ENCODE measurements at places on chromosomes 3 and 15. TPM values are rescaled to one million over a fixed set of nuclear protein-coding genes. Genes with fewer than 3 reads are reported as not detected.

- no peaks in the 10 kb centered on the region for H3K36me3 ChIP-seq
- no peak for DNase-seq
- peaks cover 2% of the 10 kb centered on the region for H3K27me3 ChIP-seq
Measured at GRCh38 chr15:51243774-51244173, 94.6 kb downstream of the CYP19A1 start.

DNA sequence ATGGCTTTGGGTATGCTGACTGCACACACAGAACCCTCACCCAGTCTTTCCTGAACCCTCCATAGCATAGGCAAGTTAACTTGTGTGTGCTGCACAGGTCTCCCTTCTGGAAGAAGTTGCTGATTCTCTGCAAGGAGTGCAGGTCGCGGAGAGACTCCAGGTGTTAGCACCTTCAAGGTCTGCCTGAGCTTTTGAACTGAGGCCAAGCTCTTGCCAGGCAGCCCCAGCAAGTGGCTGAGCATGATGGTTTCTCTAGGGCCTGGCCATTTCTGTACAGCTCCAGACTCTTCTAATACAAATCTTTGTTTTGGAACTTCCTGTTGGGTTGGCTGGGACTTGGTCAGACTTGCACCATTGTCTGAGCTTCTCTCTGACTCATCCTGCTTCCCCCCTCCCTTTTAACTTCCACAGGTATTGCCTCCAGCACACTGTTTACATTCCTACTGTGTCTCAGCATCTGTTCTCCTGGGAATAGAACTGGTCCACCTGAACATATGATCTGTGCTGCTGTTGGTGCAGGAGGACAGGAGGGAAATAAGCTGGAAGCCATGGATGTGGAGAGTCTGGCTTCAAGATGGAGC, 53.3 kb downstream of the KY start:
- no peak overlapping the region for H3K27ac ChIP-seq
- H3K27me3 ChIP-seq, result peaks cover 4% of the 10 kb centered on the region
- no peak for DNase-seq
- H3K4me1 ChIP-seq, result peaks cover 7% of the 10 kb centered on the region
- no peak overlapping the region for H3K4me3 ChIP-seq

GRCh38 chr3:133944641-133945380, 49.1 kb upstream of the RAB6B start:
- H3K4me1 ChIP-seq, result peaks cover 12% of the 10 kb centered on the region
- peaks cover 8% of the 10 kb centered on the region for H3K27me3 ChIP-seq
- H3K4me3 ChIP-seq, result no peak overlapping the region
- H3K36me3 ChIP-seq, result no peaks in the 10 kb centered on the region
- DNase-seq, result no peak

DNA sequence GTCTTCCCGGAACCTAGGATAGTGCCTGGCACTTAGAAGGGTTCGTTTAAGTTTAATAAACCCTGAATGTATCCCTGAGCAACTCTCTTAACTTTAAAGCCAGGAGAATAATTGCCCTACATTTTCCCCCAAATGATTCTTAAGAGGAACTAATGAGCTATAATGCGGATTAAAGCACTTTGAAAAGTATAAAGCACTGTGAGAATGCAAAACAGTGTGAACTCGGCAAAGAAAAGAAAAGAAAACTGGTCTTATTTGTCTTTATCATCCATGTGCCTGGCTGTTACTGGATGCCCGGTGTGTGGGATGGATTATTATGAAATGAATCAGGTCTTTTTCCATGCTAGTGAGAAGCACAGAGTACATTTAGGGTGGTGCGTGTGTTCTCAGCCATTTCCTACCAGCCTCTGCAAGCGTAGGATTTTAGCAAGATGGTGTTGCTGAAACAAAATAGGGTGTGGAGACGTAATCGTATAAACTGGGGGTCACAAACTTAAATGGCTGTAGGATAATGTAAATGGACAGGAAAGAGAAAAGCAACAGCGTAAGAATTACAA, 983 bp downstream of the KBTBD12 start:
- no peak for DNase-seq
- H3K4me1 ChIP-seq, result no peaks in the 10 kb centered on the region
- no peaks in the 10 kb centered on the region for H3K36me3 ChIP-seq
- H3K27ac ChIP-seq, result no peak overlapping the region
- peaks cover 25% of the 10 kb centered on the region for H3K27me3 ChIP-seq

- peaks cover 35% of the 10 kb centered on the region for H3K4me1 ChIP-seq
- H3K27ac ChIP-seq, result peak overlapping the region; percentile 100
- H3K27me3 ChIP-seq, result no peaks in the 10 kb centered on the region
- peak; percentile 95 for DNase-seq
- H3K36me3 ChIP-seq, result peaks cover 34% of the 10 kb centered on the region
- peak overlapping the region; percentile 97 for H3K4me3 ChIP-seq
Measured at GRCh38 chr3:14947886-14948608, 664 bp downstream of the NR2C2 start.

- H3K4me1 ChIP-seq, result no peaks in the 10 kb centered on the region
- no peaks in the 10 kb centered on the region for H3K27me3 ChIP-seq
- H3K4me3 ChIP-seq, result no peak overlapping the region
Measured at GRCh38 chr3:117063930-117064329, 354.4 kb downstream of the TUSC7 start.

DNA sequence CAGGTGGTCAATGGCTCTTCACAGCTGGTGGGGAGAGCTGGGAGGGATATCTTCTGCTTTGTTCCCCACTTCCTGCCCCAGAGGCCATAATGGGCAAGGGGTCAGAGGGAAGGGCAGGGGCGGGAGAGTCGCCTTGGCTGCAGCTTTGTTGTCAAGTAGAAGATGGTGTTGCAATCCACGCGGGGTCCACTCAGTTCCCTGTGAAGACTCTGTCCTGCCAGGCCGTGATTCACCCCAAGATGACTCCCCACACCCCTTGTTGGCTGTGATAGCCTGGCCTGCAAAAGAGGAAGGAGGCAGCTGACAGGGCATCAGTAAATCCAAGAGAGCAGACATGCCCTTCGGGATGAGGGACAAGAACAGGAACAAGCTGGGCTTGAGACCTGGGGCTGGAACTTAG, 6.9 kb downstream of the GALNT15 start:
- peaks cover 9% of the 10 kb centered on the region for H3K27me3 ChIP-seq
- DNase-seq, result no peak
- no peak overlapping the region for H3K27ac ChIP-seq
- no peaks in the 10 kb centered on the region for H3K36me3 ChIP-seq
- no peak overlapping the region for H3K4me3 ChIP-seq

DNA sequence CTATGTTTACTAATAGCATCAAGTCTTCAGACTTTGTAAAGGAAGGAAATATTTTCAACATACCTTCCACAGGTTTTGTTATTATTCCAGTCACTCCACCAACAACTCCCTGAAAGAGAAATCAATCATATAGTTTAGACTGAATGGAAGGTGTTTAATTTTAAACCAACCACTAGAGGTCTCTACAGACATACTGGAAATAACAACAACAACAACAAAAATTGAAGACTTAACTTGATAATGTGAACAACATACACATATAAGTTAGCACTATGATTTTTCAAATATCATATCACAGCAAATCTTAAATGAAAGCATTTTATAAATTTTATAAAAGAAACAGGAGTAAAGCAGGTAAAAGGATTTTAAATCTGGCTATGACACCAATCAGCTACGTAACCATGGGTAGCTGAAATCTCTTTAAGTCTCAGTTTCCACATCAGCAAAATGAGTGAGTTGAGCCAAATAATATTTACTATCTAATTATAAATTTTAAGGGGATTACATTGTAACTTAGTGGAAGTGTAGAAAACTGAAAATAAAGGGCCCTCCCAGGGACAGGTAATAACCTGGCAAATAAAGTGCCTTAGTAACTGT, 188.2 kb downstream of the VPS13C start:
- H3K27ac ChIP-seq, result no peak overlapping the region
- H3K4me1 ChIP-seq, result no peaks in the 10 kb centered on the region
- no peaks in the 10 kb centered on the region for H3K27me3 ChIP-seq
- DNase-seq, result no peak

DNA sequence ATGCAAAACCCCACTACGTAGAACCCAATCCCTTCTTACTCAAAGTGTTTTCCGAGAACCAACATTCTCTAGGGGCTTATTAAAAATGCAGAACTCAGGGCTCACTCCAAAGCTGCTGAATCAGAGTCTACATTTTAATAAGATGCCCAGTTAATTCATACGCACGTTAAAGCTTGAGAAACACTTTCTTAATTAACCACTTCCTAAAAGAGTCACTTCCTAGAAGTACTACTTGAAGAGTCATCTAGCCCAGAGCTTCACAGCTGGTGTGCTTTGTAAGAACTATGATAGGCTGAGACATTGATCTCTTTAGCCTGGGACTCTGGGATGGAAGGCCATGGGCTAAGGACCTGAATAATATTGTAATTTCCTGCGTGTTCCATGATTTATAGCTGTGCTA, 9.0 kb downstream of the COL6A5 start:
- no peak for DNase-seq
- H3K4me1 ChIP-seq, result no peaks in the 10 kb centered on the region
- H3K27me3 ChIP-seq, result no peaks in the 10 kb centered on the region
- no peak overlapping the region for H3K4me3 ChIP-seq

- no peaks in the 10 kb centered on the region for H3K4me1 ChIP-seq
- no peaks in the 10 kb centered on the region for H3K27me3 ChIP-seq
- no peaks in the 10 kb centered on the region for H3K36me3 ChIP-seq
- no peak for DNase-seq
- H3K4me3 ChIP-seq, result no peak overlapping the region
Measured at GRCh38 chr3:168443965-168444364, 348.2 kb upstream of the GOLIM4 start.

DNA sequence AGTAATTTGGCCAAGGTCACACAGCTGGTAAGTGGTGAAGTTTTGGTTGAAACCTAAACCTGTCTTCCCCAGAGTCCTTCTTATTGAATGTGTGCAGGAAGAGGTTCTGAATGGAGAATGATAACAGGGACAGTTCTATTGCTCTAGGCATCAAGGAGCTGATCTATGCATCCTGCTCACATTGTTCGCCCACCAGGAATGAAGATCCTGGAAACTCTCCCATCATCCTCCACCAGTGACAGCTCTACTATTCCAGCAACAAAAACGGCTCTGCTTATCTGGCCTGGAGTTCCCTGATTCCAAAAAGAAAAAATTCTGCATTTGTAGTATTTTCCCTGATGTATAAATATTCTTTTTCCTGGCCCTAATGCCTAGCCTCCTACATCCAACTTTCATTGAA, 16.4 kb upstream of the TNFAIP8L3 start:
- peaks cover 12% of the 10 kb centered on the region for H3K27me3 ChIP-seq
- no peak overlapping the region for H3K4me3 ChIP-seq
- H3K36me3 ChIP-seq, result no peaks in the 10 kb centered on the region
- no peak for DNase-seq

DNA sequence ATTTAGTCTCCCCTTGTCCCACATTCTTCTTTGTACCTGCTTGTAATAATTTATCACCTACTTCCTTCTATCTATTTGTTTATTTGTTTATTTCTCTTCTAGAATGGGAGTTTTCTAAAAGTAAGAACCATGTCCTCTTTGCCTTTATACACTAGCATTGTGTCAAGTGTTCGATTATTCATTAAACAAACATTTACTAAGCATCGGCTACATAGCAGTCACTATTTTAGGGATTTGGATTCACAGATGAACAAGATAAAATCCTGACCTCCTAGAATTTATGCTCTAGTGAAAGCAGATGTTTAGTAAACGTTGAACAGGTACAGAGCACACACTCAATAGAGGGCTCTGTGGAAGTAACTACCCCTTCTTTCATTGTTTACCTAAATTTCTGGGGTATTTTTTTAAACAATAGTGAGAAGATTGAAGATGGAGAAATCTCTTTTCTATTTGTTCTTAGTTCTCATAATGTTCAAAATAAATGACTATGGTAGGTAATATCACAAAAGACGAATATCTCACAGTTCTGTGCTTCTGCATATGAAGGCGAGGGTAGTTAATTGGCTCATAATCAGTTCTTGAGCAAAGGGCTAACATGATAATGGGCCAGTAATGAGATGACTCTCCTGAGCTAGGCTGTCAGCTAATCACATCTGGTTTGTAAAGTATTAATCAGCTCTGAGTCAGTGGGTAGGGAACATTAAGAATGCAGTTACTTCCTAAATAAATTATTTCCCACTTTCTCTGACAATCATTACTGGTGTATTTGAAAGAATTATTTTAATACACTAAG, 111.9 kb downstream of the SLC9A9 start:
- H3K4me1 ChIP-seq, result no peaks in the 10 kb centered on the region
- no peak for DNase-seq
- H3K4me3 ChIP-seq, result no peak overlapping the region
- peaks cover 2% of the 10 kb centered on the region for H3K27me3 ChIP-seq

GRCh38 chr15:58396181-58396580, 35.6 kb upstream of the LIPC start:
- DNase-seq, result no peak
- H3K4me3 ChIP-seq, result no peak overlapping the region
- H3K27ac ChIP-seq, result no peak overlapping the region
- peaks cover 14% of the 10 kb centered on the region for H3K27me3 ChIP-seq
- no peaks in the 10 kb centered on the region for H3K36me3 ChIP-seq

Gene ILDR1
- 0.34 TPM for total RNA-seq

Gene SERPINI1
- total RNA-seq, result 0.71 TPM

Gene REC114
- not detected for total RNA-seq

Gene GOLGA6D
- total RNA-seq, result not detected

Gene MKRN3
- total RNA-seq, result 2.1 TPM

Gene GMNC
- total RNA-seq, result not detected

Gene ZBTB20
- total RNA-seq, result 3.4 TPM

Gene NECTIN3
- total RNA-seq, result 4.6 TPM

Gene SCAANT1
- not detected for total RNA-seq

Gene SH3GL3
- not detected for total RNA-seq

Gene HRH1
- total RNA-seq, result 0.15 TPM

Gene GNB4
- total RNA-seq, result 15.4 TPM

Gene CEP70
- 2.4 TPM for total RNA-seq

Gene LIPH
- not detected for total RNA-seq

Gene CNTN4
- total RNA-seq, result not detected

Gene DUT
- total RNA-seq, result 252 TPM

Measured in activated T-helper 1 cell treated with anti-CD3 and anti-CD28 coated beads, Interleukin-12 subunit alpha, Interleukin-12 subunit beta, Interleukin-2, Interleukin-4 antibody, amounts not matched to agents 30 ng/mL and 10 ng/mL and 1 ng/mL, durations not matched to agents 14 hours and 24 hours and 36 hours (primary cell).